CD4-positive, alpha-beta T cell treated with Interleukin-15 for 4 hours (primary cell): ENCODE measurements at places on chromosomes 5 and 9.

DNA sequence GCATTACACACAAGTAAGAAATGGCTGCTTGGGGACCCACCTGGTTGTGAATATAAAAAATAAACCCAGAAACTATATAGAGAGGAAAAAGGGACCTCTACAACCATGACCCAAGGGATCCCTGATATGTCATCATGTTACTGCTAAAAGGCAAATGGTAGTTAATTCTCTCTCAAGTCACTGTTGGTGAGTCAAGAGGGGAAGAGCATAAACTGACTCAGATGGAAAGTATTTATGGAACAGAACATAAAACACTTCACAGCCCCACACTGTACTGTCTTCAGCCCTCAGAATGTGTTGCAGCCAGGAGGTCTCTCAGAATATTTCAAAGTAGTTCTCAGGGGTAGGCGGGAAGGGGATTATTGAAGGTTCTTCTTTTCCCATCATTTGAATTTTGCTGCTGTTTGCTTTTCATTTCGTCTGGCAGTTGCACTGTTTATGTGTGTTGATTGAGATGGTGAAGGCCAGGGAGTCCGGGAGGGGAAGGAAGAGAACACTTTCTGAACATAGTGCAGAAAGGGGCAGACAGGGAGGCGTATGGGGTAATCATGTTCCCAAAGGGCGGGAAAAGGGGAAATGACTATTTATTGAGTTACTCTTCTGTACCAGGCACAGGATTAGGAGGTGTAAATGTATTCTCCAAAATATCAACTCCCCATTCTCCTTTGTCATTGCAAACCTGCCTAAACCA is 85.5 kb downstream of the TEK start:
- DNase-seq: no peak

DNA sequence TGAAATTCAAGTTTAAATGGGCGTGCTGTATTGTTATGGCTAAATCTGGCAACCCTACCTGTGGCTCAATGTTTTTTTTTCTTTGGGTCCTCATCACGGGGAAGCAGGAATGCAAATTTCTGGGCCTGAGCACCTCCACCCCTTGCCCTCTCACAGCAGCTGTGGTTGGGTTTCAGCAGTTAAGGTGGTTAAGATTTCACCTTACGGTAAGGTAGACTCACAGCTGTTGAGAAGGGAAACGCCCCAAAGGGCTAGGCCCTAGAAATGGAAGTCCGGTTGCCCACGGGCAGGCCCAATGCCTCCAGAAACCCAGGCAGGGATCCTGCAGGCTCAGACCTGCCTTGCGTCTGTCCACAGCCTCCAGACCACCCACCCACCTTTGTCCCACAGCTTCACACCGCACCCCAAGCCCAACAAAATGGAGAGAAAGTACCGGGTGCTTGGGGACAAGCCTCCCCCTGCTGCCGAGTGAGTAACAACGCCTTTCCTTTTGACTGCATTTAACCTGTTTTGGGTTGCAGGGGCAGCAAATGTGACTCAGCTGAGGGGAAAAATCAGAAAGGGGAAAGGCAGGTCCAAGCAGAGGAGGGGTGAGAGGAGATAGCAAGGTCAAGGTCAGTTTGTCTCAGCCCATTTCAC is 48.1 kb upstream of the TDRD7 start:
- DNase-seq: no peak

GRCh38 chr5:44028226-44028625 is 361.0 kb downstream of the FGF10 start:
- DNase-seq: no peak

- DNase-seq: no peak
Measured at GRCh38 chr5:150502106-150502505, 5.8 kb upstream of the NDST1 start.

- DNase-seq: no peak
Measured at GRCh38 chr5:75234251-75234650, 2.4 kb downstream of the ANKRD31 start.
